ENCODE measurements at places on chromosomes 1 and 21.

- no peak for DNase-seq
These were observed 1.4 kb downstream of the PTBP2 start for GRCh38 chr1:96722958-96723357.

DNA sequence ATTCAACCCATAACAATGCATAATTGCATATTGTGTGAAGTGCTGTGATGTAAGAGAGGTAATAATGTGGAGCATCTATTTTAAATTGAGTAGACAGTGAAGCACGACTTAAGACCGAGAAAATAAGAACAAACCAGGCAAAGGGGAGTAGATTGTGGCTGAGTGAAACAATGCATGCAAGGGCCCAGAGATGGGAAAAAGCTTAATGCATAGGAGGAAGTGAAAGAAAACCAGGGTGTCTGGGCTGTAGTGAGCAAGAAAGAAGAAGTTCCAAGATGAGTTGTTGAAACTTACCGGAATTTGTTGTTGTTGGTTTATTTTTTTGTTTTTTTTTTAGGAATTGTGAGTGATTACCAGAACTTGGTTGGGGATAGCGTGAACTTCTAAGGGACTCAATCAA lies 104.7 kb downstream of the SNX7 start:
- DNase-seq: no peak

- no peak for DNase-seq
These were observed 80.7 kb downstream of the MRPL37 start for GRCh38 chr1:54280651-54281050.

GRCh38 chr1:29344336-29344735 lies 108.0 kb downstream of the PTPRU start:
- no peak for DNase-seq

DNA sequence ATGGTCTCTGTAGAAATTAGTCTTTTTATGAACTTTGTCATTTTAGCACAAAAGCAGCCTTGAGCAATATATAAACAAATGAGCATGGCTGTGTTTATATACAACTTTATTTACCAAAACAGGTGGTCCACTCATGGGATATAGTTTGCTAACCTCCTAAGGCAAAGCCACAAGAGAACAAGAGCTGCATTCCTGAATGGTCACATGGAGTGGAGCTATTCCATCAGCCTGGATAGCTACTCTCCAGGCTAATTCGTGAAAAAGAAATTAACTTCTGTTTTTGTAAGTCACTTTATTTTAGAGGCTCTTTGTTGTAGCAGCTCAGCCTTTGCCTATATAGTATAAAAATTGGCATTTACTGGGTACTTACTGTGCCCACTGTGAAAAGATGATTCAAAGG lies 163.3 kb upstream of the FAM78B start:
- DNase-seq: no peak

DNA sequence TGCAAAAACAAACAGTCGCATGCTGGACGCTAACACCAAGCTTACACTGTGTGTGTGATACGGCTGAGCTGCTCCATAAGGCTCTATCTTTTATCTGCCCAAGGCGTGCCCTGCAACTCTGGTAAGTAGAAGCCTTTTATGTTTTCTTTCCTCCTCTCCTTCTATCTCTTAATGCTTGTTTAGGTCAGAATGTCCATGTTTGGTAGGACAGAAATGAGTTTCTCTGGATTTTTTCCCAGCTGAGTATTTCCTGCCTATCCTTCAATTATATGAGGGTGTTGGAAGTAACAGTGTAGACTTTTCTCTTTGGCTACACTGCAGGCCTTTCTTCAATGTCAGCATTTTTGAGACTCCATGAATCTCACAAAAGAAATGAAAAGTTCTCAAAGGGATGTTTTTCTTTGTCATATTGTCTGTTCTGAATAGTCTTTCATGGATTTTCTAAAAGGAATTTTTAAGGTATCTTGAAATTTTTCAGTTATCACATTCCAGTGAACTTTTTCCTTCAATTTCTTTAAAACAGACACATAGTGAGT lies 124.2 kb downstream of the MACF1 start:
- DNase-seq: no peak

DNA sequence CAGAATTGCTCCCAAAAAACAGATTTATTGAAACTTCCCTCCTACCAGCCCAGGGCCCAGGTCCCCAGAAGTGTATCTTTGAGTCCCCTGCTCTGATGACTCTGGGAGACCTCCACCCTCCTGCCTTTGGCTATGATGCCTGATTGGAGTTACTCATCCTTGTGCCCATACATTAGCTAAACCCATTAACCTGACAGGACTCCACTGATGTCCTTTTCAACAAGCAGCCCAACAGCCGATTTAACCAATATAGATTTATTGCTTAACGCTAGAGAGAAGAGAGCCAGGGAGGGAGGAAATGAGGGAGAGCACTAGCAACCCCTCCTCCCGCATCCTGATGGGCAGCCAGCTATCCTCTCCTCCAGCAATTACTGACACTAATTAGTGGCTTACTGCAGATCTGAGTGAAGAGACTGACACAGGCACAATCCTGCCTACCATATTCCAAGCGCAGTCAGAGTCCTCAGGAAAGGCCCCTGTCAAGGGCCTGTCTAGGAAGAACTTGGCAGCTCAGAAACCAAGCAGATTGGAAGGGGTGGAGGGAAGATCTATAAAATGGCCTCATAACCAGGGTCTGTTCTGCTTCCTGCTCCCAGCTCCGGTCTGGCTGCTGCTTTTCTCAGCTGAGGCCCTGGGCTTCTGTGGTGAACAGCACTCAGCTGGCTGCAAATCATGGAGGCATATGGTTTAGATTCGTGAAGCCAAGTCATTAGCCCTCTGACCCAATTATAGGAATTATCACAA lies 484.5 kb upstream of the DAB1 start:
- DNase-seq: no peak

Measured in stimulated activated CD8-positive, alpha-beta memory T cell treated with anti-CD3 and anti-CD28 coated beads, Interleukin-4, amount 100 ng/mL, for 1 hour (primary cell).